ENCODE measurements at places on chromosomes 7 and 10. TPM values are rescaled to one million over a fixed set of nuclear protein-coding genes. Genes with fewer than 3 reads are reported as not detected.

DNA sequence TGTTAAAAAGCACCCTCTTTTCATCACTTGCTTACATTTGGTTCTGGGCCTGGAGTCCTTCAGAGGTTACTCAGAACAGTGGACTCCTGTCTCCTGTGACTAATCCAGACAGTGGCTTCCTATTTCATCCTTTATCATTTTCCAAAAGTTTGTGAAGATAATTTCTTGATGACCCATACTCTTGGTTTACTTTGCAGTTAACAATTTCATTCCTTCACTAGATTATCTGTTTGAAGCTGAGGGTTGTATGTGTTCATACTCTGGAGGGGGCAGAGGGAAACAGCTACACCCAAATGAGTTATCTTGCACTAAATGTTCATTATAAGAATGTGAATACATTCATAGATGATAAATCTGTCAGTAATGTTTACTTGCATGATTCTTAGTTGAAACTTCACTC lies 124.7 kb downstream of the ZNF248 start:
- no peak for DNase-seq

DNA sequence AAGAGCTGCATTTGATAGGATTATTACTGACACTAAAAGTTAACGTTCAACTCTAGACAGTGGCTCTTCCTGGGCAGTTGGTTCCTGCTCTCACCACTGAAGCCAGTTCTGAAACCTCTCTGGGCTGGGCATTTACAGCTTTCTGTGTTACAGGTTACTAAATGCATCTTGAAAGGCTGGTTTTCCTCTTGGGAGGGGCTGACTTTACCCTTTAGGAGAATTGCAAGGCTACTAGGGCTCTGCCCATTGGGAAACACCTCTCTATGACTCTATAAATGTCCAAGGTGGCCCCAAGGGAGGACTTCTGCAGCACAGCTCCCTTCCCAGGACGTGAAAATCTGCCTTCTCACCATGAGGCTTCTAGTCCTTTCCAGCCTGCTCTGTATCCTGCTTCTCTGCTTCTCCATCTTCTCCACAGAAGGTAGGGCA lies at the start of gene GPR15LG:
Gene GPR15LG, plus strand, starts transcription at position 301 of the 429 bp plus-strand sequence. Its CDS starts 51 bp downstream, at position 352.
- no peak for DNase-seq

GRCh38 chr10:29932991-29933390 lies 126.4 kb downstream of the JCAD start:
- DNase-seq = no peak

- no peak for DNase-seq
These were observed 733.7 kb upstream of the IGFBP3 start for GRCh38 chr7:46654546-46655443.

- no peak for DNase-seq
These were observed 101.4 kb upstream of the FAM133B start for GRCh38 chr7:92691578-92691977.

The TFPI2 gene
- total RNA-seq = 0.82 TPM

The MBLAC1 gene
- total RNA-seq = 5.6 TPM
